ENCODE measurements at places on chromosomes 3 and 15. TPM values are rescaled to one million over a fixed set of nuclear protein-coding genes. Genes with fewer than 3 reads are reported as not detected.

- no peak overlapping the region for H3K27ac ChIP-seq
- peaks cover 17% of the 10 kb centered on the region for H3K27me3 ChIP-seq
Measured at GRCh38 chr15:65027593-65027992, 1.8 kb downstream of the MTFMT start.

DNA sequence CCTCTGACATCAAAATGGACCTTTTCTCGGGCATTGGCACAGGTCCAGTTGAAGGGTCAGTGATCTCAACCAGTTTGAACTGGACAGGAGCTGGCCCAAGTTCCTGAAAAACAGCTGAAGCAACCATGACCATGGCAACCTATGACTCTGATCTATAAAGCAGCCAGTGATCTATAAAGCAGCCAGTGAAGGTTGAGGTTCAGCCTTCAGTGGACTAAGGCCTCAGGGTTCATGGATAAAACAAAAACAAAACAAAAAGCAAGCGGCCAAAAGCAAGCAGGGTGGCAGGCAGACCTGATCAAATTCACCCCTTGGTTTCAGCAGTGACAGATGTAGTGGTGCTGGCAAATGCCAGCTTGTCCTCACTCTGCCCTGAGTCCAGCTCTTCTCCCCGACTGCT lies 10.0 kb upstream of the CHRNB4 start:
- H3K4me3 ChIP-seq: no peak overlapping the region
- H3K27ac ChIP-seq: no peak overlapping the region
- no peaks in the 10 kb centered on the region for H3K27me3 ChIP-seq
- peaks cover 6% of the 10 kb centered on the region for H3K4me1 ChIP-seq
- DNase-seq: no peak
- no peaks in the 10 kb centered on the region for H3K36me3 ChIP-seq

DNA sequence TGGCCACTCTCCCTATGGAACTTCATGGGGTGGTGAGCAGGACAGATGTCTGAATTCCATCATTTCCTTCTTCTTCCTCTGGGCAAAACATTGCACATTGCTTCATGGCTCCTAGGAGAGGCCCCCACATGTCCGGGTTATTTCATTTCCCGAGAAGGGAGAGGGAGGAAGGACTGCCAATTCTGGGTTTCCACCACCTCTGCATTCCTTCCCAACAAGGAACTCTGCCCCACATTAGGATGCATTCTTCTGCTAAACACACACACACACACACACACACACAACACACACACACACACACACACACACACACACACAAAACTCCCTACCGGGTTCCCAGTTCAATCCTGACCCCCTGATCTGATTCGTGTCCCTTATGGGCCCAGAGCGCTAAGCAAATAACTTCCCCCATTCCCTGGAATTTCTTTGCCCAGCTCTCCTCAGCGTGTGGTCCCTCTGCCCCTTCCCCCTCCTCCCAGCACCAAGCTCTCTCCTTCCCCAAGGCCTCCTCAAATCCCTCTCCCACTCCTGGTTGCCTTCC lies 1.9 kb downstream of the RHO start:
- peaks cover 26% of the 10 kb centered on the region for H3K4me1 ChIP-seq
- no peak overlapping the region for H3K27ac ChIP-seq
- H3K4me3 ChIP-seq: no peak overlapping the region
- no peaks in the 10 kb centered on the region for H3K27me3 ChIP-seq

DNA sequence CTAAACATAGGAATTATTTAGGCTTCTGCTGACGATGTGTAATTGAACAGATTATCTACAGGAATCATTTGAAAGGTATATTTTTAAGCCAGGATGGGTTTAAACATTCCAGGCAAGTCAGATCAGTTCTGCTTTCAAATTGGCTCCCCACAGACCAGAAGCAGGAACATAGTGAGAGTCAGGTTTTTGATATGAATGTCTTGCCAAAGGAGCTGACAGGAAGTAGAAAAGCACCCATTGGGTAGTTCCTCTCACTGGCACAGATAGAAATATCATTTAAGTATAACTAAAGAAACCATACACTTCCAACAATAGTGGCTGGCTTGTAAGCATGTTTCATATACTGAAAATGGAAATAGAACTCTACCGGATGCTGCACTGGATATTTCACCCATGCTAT lies 95.2 kb downstream of the CLDN1 start:
- no peaks in the 10 kb centered on the region for H3K36me3 ChIP-seq
- H3K27ac ChIP-seq: no peak overlapping the region
- no peak for DNase-seq
- no peak overlapping the region for H3K4me3 ChIP-seq
- no peaks in the 10 kb centered on the region for H3K27me3 ChIP-seq

Gene GOLGA8N
- 0.26 TPM for total RNA-seq
